ENCODE measurements at places on chromosomes 2 and 18.

DNA sequence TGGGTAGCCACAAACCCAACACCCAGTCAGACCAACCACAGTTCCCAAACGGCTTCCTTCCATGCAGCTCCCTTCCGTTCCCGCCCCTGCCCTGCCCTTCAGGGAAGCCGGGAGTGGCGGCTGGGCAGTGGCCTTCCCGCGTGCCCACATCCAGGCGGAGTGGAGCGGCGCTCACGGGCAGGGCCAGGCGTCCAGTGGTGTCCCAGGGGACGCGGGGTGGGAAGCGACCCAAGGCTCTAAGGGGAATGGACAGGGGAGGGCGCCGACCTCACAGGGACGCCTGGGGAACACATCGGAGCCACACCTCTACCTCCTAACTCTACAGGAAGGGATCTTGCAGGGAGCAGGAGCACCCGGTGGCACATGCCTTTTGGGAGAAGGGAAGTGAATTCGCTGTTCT is 225.9 kb upstream of the MGAT5 start:
- no peak for DNase-seq
- no peak overlapping the region for H3K4me3 ChIP-seq
- no peaks in the 10 kb centered on the region for H3K36me3 ChIP-seq

DNA sequence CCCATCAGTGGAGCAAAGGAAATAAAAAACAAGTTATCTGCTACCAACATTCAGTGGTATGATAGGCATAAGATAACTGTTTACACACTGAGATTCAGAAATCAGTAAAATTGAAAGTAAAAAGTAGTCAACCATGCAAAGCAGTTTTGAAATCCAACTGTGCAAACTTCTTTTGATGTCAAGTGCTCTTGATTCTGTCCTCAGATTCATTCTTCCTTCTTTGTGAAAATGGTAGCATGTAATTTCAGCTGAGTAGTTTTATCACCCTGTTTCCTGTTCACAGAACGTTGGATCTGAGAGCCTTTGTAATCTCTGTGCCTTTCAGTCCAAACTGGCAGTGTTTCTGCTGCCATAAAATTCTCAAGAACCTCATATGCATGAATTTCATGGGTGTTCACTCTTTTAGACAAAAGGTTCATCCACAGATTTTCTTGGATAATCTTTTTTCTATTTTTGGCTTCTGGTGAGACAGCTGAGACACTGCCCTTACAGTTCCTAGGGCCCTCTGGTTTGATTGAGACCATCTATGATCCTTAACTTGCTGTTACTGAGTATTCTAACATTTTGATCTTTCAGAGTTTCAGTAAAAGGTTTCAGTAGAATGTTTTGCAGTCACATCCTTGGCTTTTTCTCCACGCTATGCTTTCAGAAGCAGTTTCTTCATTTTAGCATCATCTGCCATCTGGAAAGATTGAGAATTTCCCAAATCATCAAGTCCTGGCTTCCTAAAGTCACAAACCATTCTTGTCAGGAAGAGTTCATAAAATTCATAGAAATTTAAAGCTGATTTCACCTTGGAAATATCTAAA is 272.3 kb upstream of the EPHA4 start:
- H3K4me1 ChIP-seq: no peaks in the 10 kb centered on the region
- no peaks in the 10 kb centered on the region for H3K36me3 ChIP-seq

- H3K27me3 ChIP-seq: no peaks in the 10 kb centered on the region
- no peak for DNase-seq
- H3K4me1 ChIP-seq: no peaks in the 10 kb centered on the region
These were observed 162.7 kb upstream of the ETAA1 start for GRCh38 chr2:67234440-67234839.

DNA sequence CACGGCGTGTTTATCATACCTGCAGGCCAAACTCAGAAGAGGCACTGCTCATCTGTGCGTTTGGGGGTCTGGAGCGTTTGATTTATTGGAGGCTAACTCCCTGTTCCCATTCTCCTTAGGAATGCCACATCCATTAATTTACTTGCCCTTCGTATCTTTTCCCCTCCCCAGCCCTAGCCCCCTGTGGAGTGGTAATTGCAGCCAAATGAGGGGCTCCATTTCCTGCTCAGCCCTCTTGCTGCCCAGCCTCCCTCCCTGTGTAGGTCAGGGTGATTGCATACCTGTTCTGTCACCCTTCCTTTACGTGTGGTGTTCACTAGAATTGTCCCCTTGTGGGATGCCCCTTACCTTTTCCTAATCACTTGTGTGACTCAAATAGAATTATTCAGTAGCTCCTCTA is 120.4 kb downstream of the MAP3K20 start:
- no peak overlapping the region for H3K4me3 ChIP-seq
- H3K27ac ChIP-seq: no peak overlapping the region
- peaks cover 11% of the 10 kb centered on the region for H3K36me3 ChIP-seq
- no peaks in the 10 kb centered on the region for H3K27me3 ChIP-seq
- H3K4me1 ChIP-seq: no peaks in the 10 kb centered on the region

- no peaks in the 10 kb centered on the region for H3K4me1 ChIP-seq
- no peak overlapping the region for H3K4me3 ChIP-seq
- no peak overlapping the region for H3K27ac ChIP-seq
- no peaks in the 10 kb centered on the region for H3K36me3 ChIP-seq
These were observed 307.2 kb upstream of the MMADHC start for GRCh38 chr2:149894760-149895159.

DNA sequence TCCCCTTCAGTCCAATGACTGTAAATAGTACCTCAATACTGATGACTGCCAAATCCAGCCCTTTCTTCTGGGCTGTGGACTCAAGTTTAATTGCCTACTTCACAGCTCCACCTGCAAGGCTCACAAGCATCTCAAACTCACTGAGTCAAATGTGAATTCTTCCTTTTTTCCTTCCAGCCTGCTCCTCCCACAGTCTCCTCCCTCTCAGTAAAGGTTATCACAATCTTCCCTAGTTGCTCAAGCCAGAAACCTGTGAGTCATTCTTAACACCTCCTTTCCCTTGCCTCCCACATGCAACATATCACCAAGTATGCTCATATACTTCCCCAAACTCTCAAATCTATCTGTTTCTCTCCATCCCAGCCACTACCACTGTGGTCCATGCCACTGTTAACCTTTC is 3.7 kb upstream of the MFSD6 start:
- no peak for DNase-seq
- H3K4me3 ChIP-seq: no peak overlapping the region
- H3K27me3 ChIP-seq: no peaks in the 10 kb centered on the region

- H3K4me3 ChIP-seq: no peak overlapping the region
- H3K4me1 ChIP-seq: no peaks in the 10 kb centered on the region
- no peak for DNase-seq
- no peaks in the 10 kb centered on the region for H3K27me3 ChIP-seq
- H3K36me3 ChIP-seq: no peaks in the 10 kb centered on the region
These were observed 654.6 kb upstream of the LINC00305 start for GRCh38 chr18:64803471-64803870.

DNA sequence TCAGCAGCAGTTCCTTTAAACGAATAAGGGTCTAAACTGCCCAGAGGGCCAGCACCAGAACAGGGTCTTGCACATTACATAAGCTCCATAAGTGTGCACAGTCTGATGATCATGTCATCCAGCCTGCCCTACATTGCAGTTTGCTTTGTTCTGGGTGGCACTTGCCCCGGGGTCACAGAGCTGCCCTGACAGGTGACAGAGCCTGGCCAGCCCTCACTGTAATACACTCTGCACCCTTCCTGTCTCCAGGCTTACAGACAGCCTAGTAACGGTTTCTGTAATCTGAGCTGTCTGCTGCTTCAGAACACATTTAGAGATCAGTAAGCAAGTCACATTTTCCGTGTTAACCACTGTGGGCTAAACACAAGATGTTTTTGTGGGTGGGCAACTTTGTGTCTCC is 213.3 kb downstream of the FAM210A start:
- peaks cover 25% of the 10 kb centered on the region for H3K4me1 ChIP-seq
- DNase-seq: peak; percentile 24
- no peak overlapping the region for H3K4me3 ChIP-seq
- H3K27ac ChIP-seq: no peak overlapping the region
- H3K27me3 ChIP-seq: no peaks in the 10 kb centered on the region
- peaks cover 37% of the 10 kb centered on the region for H3K36me3 ChIP-seq

DNA sequence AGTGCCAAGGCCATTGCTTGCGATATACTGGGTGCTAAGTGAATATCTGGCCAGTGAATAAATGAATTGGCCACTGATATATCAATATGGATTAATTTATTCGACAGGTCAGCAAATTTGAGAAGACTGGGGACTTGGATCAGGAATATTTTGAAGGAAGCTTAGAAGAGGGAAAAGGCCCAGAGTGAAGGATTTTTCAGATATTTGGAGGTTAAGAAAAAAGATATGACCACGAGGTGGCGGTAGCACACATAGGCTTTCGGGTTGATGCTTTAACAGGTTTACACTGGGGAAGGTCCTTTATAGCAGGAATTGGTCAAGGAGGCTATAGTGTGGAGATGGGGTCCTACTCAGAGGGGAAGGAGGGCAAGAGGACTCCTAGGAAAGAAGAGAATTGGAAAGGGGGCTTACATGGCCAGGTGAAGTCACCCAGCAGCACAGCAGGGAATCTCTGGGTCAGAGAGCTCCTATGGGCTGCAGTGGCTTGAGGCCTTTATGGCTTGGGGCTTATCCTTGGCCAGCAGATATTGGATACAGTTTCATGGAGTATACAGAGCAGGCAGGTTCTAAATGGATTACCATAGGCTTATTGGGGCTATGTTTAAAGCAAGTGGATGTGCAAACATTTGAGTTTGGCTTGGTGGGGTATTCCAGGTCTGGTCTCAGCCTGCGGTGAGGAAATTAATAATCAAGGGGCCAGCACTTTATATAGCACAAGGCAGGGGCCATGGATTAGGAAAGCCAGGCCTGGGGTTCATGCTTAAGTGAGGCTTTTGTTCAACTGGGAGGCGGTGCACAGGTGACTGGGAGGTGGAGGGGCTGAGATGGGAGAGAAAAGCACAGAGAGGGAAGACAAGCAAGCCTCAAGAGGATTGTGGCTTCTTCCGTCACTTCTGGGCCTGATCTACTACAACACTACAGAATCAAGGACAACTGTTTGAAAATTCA is 9.7 kb downstream of the IL1RN start:
- H3K4me3 ChIP-seq: no peak overlapping the region
- peak; percentile 64 for DNase-seq
- no peaks in the 10 kb centered on the region for H3K27me3 ChIP-seq

Data from activated CD8-positive, alpha-beta T cell treated with anti-CD3 and anti-CD28 coated beads, Interleukin-2, amount 10 ng/mL, durations not matched to agents 7 days and 5 days (primary cell).